ENCODE measurements at places on chromosomes 5 and 9.

GRCh38 chr5:51162245-51162644 lies 221.0 kb upstream of the ISL1 start:
- DNase-seq = no peak

GRCh38 chr5:157860898-157861890 lies 2.2 kb upstream of the CLINT1 start:
- DNase-seq = no peak

- no peak for DNase-seq
Measured at GRCh38 chr5:17373406-17373805, 124.6 kb upstream of the TAF11L2 start.

GRCh38 chr5:134458234-134459009 lies 46.7 kb upstream of the CDKN2AIPNL start:
- DNase-seq = no peak

- no peak for DNase-seq
Measured at GRCh38 chr5:71910741-71911140, 191.7 kb downstream of the CARTPT start.

All from iPS DF 6.9 (cell line).